ENCODE measurements at places on chromosomes 7 and 10.

DNA sequence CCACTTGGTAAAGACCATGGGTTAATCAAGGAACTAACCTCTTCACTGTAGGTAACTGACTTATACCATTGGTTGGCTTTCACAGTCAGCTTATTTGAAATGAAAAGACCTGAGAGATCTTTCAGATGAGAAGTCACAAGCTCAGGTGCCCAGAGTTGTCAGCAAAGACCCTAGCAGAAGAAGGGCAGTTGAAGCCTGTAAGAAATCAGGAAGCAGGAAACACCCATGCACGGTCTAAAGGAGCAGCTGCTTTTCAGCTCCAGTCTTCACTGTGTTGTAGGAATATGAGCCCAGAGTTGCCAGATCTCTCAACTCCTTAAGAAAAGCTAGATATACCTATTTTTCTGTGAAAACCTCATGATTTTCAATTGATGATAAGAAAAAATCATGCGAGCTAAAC is 130.0 kb downstream of the ARID5B start:
- no peak for DNase-seq

DNA sequence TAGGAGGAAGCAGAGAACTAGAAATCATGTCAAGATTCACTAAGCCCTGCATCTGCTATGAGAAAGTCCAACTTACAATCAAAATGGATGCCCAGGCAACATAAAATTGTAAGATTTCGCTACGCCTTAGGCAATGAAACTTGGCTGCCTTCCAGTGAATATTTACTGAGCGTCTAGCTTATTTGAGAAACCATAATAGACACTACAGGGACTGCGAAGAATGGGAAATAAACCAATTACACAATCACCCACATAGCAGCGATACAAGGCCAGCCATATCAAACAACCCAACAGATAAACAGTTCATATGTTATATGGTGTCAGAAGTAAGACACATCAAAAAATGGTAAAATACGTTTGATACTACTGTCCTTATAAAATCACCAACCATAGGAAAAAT is 545.0 kb upstream of the C7orf33 start:
- DNase-seq = no peak

- DNase-seq = no peak
These were observed 28.0 kb upstream of the CABCOCO1 start for GRCh38 chr10:61634746-61635145.

- DNase-seq = no peak
These were observed 64.8 kb upstream of the AHR start for GRCh38 chr7:17233603-17234002.

DNA sequence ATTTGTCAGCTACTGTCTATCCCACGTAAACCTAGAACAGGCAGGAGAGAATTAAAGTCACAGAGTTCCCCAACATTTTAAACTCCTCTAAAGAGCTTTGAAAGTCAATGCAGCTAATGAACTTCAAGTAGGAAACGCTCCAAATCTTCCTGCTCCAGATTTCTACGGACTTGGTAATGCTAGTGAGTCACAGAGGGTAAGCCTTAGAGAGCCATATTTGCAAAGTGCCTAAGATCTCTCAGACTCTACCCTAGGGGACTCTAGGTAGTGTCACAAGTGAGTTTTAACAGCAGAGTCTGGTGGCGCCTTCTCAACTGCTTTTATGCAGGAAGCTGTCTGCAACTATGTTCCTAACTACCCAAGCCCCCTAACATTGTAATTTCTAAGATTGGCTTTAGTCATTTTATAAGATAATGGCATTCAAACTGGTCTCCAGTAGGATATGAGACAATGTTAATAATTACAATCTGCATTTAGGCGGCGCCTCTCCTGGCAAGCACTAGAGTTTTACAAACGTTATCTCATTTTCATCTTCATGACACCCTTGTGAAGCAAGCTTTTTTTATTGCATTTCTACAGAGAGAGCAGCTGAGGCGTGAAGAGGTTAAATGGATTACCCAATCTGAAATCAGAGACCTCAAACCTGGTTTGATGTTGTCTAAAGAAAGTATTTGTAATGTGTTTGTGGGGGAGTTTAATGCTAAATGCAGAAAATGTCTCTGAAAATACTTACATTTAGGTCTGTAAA is 22.0 kb upstream of the FZD1 start:
- no peak for DNase-seq

DNA sequence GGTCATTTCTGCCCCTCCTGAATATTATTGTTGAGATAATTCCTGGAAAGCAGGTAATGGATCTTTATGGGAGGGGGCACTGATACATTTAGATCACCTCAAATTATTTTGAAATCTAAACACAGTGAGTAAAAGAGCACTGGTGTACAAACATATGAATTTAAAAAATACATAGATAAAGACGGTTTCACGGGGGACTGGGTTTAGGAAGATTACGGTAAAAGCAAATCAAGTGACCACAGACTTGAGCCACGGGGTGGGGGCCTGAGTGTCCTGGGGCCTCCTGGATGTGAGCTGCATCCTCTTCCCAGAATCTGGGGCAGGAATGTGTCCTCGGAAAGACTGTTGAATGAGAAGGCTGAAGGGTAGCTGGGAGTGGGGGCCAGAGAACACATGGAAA is 219.1 kb upstream of the KLF6 start:
- no peak for DNase-seq

DNA sequence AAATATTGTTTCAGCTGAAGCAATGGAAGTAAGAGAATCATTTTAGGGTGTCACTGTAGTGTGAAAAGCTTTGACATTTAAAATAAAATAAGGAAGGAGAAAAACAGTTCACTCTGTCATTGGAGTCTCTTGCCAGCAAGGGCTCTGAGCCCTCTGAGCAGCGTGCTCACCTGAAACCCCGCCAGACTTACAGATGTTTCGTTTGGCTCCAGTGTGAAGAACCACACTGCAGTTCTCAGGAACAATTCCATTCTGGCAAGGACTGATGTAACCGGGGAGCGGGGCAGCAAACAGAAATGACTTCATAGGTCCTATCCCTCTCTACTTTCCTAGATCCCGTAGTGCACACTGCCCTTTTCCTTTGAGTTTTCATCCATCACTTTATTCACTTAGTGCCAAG is 164.3 kb downstream of the CELF2 start:
- no peak for DNase-seq

All from RWPE1 (cell line).